ENCODE measurements at places on chromosomes 1 and 21.

DNA sequence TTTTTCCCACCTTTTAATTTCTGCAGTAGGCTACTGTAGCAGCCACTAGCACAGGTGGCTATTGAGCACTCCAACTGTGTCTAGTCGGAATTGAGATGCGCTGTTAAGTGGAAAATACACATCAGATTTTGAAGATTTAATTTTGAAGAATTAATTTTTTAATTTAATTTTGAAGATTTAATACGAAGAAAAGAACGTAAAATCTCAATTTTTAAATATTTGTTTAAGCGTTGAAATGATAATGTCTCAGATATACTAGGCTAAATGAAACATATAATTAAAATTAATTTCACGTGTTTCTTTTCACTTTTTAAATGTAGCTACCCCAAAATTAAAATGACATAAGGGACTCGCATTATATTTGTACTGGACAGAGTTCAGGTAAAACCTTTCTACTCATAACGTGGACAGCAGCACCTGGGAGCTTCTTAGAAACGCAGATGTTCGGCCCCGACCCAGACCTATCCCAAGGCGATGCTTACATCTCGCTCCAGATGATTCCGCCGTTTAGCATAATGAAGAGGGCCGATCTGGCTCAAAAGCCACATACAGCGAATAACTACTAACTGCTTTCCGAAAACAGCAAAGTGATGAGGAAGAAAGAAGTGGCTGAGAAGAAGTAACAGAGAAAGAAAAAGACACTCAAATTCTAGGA lies 717 bp downstream of the CRYZL1 start:
- DNase-seq, result no peak

GRCh38 chr1:31648641-31649357 lies 4.1 kb upstream of the PEF1 start:
- no peak for DNase-seq

DNA sequence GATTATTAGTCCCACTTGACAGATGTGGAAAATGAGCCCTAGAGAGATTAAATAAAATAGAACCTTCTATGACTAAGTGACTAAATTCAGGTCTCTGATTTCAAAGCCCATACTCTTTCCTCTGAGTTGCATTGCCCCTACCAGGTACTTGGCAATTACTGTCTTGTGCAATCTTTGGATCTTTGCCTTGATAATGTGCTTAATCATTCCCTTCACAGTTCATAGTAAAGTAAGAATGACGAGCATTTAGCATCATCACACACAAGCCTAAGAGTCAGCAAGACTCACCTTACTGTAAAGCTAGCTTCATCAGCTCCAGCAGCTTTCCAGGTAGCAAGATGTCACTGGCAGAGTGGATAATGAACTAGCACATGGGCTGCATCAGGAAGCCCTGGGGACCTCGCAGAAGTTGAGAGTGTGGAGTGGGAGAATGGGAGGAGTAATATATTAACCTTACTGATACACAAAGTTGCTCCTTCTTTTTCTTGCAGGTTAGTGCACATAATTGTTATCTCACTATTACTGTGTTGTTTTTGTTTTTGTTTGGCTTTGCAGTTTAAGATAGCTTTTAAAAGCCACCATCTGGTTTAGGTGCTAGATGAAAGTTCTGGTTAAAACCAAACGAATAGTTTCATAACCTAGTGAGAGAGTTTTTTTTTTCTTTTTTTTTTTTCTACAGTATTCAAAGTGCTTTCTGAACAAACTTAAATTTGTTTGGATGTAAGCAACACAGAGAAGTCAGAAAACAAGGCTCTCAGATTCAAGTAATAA lies 71.8 kb downstream of the PBX1 start:
- no peak for DNase-seq

DNA sequence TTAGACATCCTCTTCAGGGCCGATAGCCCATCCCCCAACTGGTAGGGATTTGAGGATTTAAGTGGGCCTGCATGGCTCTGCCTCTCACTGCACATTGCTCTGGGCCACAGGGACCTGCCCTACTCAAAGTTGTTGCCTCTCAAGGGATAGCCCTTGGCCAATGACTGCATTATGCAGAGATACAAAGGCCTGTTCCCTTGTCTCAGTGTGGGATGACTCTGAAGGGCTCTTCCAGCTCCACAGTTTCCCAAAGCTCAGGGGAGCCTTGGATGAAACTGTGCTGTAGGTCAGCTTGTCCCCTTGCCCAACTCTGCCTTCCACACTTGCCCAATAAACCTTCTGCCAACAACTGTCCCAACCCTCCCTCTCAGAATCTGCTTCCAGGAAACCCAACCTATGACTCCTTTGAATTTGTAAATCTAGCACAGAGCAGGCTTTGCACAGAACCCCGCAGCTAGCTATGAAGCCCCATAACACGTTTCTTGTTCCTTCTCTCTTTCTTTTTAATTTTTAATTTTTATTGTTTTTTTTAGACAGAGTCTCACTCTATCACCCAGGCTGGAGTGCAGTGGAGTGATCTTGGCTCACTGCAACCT lies 42.5 kb downstream of the SLC9C2 start:
- no peak for DNase-seq

DNA sequence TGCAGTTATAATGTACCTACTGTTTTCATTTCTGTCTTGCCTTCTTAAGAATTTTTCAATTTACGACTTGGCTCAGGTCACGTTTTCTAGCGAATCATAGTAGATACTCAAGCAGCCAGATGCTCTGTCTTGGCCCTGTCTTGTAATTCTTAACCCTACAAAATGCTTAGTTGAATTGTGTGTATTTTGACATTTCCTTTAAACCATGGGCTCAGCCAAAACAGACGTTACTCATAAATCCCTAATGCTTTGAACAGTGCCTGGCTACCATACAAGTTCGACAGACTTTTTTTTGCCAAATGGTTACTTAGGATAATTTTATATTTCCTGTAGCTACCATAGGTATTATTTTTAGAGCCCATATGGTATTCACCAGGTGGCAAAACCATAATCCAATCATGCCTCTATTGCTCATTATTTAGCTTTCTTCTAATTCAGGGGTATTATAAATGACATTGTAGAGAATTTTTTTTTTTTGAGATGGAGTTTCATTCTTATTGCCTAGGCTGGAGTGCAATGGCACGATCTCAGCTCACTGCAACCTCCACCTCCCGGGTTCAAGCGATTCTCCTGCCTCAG lies 54.3 kb downstream of the KCNK1 start:
- DNase-seq, result no peak

- DNase-seq, result no peak
Measured at GRCh38 chr1:55280731-55281130, 65.6 kb upstream of the USP24 start.

- no peak for DNase-seq
Measured at GRCh38 chr1:51576923-51577322, 40.0 kb upstream of the OSBPL9 start.

GRCh38 chr1:160882582-160882981 lies 2.4 kb downstream of the ITLN1 start:
- DNase-seq, result no peak

- DNase-seq, result no peak
Measured at GRCh38 chr1:51679435-51679834, 62.5 kb downstream of the OSBPL9 start.

DNA sequence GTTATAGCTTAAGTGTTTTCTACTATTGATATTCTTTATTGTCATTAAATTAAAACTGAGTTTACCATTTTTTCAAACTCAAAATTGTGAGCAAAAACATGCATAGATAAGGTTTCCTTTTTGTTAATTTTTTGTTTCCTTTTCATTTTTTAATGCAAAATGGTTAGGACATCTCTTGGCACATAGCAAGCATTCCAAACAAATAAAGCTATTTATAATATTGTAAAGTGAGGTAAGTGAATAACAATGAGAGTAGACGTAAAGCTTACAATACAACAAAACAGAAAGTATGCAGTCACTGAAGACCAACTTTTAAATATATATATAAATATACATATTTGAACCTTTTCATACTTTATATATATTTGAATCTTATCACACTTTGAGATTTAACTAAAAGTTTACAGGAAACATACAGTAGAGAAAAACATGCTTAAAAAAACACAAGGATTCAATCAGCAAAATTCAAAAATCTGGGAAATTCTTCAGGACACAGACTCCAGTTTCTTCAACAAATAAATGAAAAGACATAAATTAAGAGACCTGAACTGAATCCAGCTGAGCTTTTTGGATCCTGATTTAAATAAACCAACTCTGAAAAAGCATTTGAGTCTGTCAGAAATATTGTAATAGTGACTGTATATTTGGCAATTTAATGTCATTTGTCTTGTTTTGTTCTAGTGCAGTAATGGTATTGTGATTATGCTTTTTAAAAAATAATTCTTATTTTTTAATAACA lies 67.5 kb upstream of the SAMSN1 start:
- DNase-seq, result no peak

GRCh38 chr1:79457562-79458224 lies 451.2 kb upstream of the ADGRL4 start:
- DNase-seq, result no peak

DNA sequence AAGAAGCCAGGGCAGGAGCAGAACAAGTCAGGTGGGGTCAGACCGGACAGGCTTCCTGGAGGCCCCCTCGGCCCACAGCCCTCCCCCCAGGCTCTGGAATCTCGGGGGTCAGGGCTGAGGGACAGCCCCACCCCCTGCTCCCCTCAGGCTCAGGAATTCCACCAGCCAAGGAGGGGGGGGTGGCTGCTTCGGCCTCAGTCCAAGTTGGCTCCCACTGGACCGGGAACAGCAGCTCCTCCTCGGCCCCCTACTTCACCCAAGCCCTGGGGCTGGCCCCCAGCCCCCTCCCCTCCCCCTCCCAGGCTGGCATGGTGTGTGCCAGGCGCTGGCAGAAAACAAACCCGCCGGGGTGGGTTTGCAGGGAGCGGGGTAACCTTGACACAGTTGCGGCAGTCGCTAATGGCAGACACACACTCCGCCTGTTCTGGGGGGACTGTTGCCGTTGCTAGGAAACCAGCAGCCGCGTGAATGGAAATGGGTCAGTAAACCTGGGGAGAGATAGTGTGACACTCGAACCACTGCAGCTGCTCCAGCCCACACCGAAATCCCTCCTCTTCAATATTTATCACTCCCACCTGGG lies 32.4 kb downstream of the AHDC1 start:
- no peak for DNase-seq

GRCh38 chr21:42619166-42619565 lies 34.3 kb upstream of the PDE9A start:
- no peak for DNase-seq

- DNase-seq, result no peak
Measured at GRCh38 chr21:24046829-24047443, 1560.3 kb downstream of the MRPL39 start.

DNA sequence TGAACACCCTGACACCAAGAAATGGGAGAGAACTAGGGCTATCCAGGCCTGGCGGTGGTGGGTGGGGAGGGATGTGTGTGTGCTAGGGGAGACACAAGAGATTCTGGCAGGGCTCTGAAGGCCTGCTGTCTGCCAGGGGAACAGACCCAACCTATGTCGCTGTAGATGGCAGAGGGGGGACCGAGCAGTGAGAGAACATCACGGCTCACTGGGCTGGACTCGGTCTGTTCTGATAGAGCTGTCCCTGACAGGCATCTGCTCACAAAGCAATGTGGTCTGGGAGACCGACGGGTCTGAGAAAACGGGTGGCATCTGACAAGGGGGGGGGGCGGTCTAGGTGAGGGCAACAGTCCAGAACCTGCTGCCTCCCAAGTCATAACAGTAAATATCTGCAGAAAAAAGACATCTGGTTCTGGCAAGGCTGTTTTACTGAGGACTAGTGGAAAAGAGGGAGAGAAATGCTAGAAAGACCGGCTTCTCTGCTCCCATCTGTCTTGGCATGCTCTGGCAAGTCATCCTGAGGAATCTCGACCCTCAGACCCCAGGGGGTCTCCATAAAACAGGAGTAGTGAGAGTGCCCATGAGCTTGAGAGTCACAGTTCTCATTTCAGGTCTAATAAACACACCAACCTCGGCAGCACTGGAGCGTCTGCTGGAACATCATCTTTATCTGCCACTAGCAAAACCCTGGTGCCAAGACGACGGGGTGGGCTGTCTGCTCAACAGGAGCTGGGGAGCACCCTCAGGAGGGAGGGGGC lies 36.5 kb downstream of the SLC66A1 start:
- no peak for DNase-seq

GRCh38 chr1:76827066-76827465 lies 40.2 kb upstream of the ST6GALNAC5 start:
- DNase-seq, result no peak

DNA sequence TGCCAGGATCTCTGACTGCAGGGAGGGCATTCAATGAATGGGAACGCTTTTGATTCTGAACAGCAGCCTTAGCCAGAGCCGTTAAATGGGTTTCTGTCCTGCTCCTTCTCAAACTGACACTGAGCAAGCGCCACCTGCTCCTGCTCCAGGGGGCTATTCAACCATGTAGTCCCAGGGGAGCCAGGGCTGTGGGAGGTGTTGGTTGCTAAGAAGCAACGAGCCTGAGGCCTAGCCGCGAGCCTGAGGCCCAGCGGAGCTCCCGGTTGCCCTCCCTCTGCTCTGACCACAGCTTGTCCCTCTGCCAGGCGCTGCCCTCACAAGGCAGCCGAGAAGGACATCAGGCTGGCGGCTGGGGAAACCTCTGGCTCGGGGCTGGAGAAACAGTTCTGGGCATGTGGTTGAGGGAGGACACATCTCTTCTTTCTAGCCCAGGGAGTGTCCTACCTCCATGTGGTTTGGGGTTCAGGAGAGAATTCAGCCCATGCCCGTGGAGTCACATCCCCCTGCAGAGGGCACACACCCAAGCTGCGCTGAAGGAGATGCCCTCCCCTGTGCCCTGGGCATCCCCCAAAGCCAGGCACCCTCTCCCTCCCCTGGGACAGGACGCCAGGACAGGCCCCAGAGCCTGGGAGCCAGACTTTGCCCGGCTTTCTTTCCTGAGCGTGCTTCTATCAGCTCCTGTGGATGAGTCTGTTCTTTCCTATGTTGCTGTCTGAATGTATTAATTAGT lies 18.0 kb downstream of the PCP4 start:
- no peak for DNase-seq
